ENCODE measurements at places on chromosomes 3 and 15.

DNA sequence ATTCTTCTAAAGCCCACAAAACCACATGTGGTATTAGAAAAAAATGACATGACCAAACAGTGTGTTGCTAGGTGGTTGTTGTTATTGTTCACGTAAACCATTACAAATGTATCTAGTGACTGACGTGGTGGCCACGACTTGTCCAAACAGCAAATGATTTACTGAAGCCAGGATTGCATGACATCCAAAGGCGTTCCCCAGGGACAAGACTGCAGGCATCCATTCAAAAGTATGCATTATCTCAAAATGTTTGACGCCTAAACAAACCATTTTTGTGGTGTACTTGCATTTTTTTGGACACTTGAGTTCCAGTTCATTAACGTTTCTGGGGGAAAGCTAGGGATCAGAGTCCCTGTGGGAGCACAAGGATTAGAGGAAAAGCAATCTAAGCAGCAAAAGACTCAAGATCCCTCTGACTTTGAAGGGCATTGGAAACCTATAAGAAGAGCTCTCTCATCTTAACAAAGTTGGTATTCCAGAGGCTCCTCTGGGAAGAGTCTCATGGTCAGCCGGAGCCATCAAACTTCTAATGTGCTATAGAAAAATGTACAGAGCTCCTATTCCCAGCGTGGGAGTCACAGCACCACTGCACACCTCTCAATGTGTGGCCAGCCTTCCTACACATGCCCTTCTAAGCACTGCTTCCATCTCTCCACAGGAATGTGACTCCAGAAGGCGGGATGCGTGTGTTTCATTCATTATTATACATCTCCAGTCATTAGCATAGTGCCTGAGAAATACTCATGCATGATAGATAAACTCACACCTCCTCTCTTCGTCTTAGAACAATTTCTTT, 62.9 kb downstream of the FBN1 start:
- no peak for DNase-seq

DNA sequence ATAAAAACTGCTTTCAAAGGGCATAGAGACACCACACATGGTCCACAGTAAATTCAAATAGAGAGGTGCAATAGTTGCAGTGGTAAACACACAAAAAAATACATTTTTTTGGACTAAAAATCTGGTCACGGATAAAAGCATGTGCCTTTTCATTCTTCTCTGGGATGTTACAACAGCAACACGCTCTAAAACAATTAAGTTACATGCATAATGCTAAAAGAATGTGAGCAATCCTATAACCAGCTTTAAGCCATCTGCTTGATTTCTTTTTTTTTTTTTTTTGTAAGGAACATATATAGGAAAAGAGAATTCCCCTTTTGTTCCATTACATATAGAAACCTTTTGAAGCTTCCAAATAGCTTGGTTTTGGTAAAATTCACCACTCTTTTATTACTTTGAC, 20.0 kb downstream of the WNT5A start:
- DNase-seq, result no peak

GRCh38 chr3:42036483-42036823, 54.7 kb upstream of the TRAK1 start:
- DNase-seq, result no peak

DNA sequence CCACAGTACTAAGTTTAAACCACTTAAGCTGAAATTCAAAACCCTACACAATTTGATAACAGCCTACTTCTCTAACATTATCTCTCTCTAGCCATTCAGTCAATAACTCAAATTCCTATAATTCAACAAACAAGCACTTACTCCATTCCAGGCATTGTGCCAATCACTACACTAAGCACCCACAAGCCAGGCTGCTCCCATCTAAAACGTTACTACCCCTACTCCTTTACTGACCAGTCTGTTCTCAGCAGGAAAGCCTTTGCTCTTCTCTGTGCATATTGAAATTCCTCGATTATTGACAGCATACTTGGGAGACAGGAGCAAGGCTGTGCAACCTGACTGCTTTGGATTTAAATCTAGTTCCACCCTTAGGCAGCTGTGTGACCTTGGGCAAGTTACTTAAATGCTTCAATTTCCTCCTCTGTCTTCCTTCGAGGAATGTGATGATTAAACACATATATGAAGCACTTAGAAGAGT, 177.2 kb upstream of the THBS1 start:
- no peak for DNase-seq

DNA sequence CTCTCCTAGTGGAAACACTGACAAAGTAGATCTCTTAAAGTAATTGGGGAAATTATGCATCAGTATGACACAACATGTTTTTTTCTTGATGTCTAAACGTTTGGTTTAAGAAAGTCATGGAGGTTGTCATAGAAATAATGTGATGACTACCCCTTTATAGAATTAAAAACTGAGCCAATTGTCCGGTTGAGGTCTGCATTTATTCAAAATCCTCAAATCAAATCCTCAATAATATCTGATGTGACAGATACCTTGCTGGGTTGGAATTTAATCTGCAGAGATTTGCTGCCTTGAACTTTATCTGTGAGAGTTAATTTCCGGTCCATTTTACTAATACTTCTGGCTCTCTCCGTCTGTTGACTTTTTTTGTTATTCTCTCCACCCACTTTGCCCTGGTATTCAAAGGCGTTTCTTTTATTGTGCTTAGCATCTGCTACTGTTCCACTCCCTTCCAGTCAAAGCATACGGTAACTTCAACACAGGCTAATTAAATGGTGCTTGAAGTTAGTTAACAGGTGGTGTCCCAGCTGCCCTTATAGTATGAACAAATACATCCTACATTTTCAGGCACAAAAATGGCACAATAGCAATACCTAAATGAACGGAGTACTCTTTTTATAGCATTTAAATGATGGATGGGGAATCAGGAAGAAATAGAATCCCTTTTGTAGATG, 628.3 kb downstream of the ROBO1 start:
- no peak for DNase-seq

- DNase-seq, result no peak
Measured at GRCh38 chr3:172397716-172398405, 50.4 kb downstream of the GHSR start.

- DNase-seq, result no peak
Measured at GRCh38 chr15:62547584-62547983, 382.5 kb upstream of the C2CD4B start.

All from activated T-helper 1 cell treated with anti-CD3 and anti-CD28 coated beads, Interleukin-2, amount 50 U/mL, for 16 hours (primary cell).